CD4-positive, alpha-beta T cell (primary cell): ENCODE measurements at places on chromosomes 2 and 18.
A peak's percentile ranks its signal among the peaks of the same experiment; 100 is the strongest.

GRCh38 chr2:219530048-219530963 lies 13.3 kb downstream of the CHPF start:
- peak; percentile 82 for DNase-seq

GRCh38 chr2:174794851-174795374 lies 30.6 kb upstream of the CHRNA1 start:
- no peak for DNase-seq

DNA sequence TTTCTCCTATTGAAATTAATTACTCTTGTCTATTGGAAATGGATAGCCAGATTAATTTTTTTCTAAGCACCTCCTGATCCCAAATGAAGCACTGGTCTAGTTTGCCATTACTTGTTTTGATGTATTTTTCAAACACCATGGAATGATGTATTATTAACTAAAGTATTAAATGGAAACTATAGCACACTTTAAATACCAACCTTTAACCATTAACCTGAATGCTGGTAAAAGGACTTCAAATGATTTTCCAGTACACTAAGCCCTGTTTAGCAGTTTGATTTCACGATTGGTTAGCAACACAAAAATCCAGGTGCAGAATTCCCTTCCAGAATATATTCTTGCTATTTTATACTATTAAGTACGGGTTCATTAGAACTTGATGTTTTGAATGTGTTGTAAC lies 37.3 kb downstream of the COL4A3 start:
- no peak for DNase-seq

GRCh38 chr2:74895001-74895400 lies 61.1 kb downstream of the HK2 start:
- no peak for DNase-seq

DNA sequence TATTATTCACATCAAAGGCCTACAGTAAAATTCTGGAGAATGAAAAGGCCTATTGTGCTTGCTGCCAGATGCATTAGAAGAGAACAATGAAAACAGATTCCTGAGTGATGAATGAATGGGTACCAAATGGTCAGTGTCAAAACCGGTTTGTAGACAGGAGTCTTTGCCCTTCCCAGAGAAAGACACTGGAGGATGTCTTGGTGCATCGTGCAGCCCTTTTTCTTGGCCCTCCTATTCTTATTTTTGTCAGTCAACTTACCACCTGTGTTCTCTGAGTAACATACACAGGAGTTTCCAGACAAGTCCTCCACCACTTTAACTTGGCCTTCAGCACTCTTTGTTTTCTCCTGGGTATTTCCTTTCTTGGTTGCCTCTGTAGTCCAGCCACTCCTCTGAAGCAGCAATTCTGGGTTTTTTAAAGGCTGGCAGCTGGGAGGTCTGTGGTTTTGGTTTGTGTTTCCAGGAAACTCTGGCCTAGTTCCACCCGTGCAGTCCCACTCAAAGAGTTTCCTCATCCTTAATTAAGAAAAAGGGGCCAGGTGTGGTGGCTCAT lies 29.4 kb downstream of the PSTPIP2 start:
- DNase-seq = no peak

GRCh38 chr18:68803356-68803755 lies 5.5 kb downstream of the CCDC102B start:
- no peak for DNase-seq

DNA sequence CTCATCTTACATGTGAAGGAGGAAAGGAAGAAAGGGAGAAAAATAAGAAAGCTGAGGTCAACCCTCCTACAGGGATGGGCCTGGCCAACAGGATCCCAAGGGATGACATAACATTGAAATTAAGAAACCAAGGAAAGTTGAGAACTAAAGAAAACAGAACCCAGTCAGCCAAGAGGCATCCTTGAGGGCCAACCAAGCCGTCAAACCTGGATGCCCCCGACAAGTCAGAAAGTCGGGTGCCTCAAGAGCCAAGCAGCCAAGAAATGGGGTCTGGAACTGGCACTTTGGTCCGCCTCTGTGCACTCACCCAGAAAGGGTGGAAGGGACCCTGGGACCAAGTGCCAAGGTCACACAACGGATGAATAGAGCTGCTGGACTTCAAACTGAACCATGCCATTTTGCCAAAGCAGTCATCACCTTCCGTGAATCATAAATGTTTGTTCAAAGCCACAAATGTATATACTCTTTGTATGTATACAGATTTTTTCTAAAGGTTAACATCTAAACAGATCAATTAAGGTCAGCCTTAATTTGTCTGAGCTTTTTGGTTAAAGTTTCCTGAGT lies 27.0 kb upstream of the PTPN4 start:
- DNase-seq = no peak

- no peak for DNase-seq
Observed at GRCh38 chr2:176172007-176172894, 15.1 kb downstream of the HOXD3 start.

- no peak for DNase-seq
Observed at GRCh38 chr2:216745453-216745852, 50.1 kb upstream of the IGFBP5 start.

- no peak for DNase-seq
Observed at GRCh38 chr18:45039376-45039775, 358.7 kb downstream of the SETBP1 start.

DNA sequence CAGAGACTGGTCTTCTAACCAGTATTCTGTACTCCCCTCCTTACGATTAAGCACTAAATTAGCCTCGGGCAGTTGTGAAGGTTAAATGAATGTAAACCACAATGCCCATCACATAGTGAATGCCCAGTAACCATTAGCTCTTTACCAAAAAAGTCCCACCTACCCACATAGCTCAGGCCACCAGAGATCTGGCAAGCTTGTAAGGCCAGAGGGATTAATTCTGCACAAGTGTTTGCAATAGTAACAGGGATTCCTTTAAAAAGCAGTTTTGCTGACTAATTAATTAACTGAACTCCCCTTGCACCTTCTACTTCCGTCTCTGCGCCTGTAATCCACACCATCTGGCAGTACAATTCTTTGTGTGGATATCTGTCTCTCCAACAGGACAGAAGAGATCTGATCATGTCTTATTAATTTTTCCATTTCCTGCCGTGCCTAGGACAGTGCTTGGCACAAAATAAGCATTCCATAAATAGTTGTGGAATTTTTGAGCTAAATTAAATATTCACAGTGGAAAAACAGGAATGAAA lies 36.2 kb upstream of the IGFBP2 start:
- no peak for DNase-seq

DNA sequence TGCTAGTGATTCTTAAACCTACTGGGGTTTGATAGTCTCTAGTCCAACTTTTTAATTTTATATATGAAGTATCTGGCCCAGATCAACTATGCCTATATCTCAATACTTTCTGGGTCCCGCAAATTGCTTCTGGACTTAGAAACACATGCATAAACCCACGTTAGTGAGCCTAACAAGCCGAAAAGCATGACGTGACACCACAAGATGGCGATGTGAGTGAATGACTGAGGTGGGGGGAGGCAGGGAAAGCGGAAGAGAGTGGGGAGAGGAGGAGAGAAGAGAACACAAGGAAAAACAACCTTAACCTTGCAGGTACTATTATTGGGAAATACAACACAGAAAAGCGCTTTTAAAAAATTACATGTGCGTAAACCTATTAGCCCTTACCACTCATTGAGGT lies 13.8 kb downstream of the PDIA6 start:
- DNase-seq = no peak

DNA sequence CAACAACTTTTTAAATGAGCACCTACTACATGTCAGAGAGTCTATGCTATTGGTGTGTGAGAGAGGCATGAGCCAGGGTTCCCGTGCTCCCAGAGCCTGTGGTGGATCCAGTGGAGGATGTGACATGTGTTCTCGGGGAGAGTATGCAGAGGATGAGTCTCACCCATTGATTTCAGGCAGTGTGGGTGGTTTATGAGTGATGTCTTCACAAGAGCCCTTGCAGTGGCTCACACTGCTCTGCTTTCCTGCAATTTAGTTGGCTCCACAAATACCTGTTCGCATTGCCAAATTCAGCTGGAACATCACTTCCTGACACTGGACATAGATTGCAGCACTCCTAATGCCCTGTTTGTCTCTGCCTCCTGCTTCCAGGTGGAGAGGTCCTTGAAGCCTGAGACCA lies 243.6 kb upstream of the CXCR4 start:
- no peak for DNase-seq

DNA sequence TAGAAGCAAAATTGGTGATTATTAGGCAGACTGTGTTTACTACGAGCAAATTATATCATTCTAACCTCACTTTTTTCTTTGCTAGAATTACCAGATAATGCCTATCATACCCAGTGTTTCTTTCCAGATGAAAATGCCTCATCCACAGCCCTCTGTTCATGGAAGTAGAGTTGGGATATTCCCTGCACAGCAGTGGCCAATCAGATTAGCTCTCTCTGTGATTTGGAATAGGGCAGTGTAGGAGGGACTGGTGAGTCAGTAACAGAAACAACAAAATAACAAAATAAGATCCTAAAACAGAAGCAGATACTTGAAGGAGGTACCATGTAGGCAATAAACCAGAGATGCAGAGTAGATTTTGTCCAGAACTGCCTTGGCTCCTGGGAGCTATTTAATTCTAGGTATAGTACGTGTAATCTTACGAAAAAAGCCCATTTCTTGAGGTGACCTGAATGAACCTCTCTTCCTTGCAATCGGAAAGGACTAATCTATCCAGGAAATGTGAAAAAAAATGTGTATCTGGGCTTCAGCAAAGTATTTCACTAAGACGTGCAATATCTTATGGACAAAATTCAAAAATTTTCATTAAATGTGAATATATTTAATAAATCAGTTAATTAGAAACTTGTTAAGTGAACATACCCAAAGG lies 18.4 kb upstream of the TMEM17 start:
- no peak for DNase-seq

GRCh38 chr18:25435149-25435782 lies 83.3 kb upstream of the ZNF521 start:
- no peak for DNase-seq

GRCh38 chr2:242040681-242041080 lies 171.2 kb downstream of the RTP5 start:
- DNase-seq = no peak

DNA sequence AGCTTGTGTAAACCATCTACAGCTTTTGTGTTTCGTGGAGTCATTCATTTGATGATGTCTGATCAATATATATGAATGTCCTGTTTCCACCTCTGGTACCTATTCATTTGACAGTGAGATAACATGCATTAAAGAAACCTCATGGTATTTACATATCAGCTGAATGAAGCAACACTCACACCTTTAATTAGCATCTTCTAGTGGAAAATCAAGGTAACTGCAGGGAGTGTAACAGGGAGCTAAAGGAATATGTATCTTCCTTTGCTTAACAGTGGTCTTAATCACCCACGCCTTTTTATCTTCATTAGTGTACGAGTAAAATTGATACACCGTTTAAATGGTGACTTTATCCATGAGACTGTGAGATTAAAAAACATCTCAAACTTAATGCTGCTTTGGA lies 15.6 kb downstream of the SLC39A10 start:
- no peak for DNase-seq

DNA sequence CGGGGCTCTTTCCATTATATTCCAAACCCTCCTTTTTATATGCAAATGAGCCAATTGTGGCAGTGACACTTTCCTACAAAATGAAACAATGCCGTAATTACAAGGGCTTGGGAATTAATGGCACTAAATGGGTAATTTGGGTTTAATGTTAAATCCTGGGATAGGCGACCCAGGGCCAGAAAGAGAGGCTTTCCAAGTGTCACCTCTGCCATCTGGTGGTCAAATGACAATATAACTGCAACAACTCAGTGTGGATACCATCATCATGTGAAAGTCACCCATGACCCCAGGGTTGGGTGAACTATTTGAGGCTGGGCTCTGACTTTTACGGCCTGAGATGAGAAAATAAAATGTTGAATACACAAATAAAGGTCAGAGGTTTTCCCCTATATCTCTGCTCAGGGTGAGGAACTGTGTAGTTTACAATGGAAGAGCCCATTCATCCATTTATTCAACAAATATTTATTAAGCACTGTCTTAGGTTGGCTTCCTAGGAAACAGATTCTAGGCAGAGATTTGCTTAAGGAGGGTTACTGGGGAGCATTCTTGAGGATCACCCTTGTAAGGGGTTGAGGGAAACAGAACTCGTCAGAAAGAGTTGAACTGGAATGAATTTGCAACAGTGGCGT lies 13.6 kb upstream of the THADA start:
- no peak for DNase-seq

GRCh38 chr18:11553098-11553940 lies 56.1 kb upstream of the SLC35G4 start:
- peak; percentile 25 for DNase-seq

GRCh38 chr18:79283131-79283810 lies 112.5 kb upstream of the NFATC1 start:
- no peak for DNase-seq

- DNase-seq = no peak
Observed at GRCh38 chr2:23824777-23825212, 102.1 kb downstream of the ATAD2B start.

GRCh38 chr18:46040033-46040746 lies 31.9 kb downstream of the PSTPIP2 start:
- no peak for DNase-seq

GRCh38 chr2:66574701-66575624 lies 140.0 kb downstream of the MEIS1 start:
- no peak for DNase-seq

- DNase-seq = no peak
Observed at GRCh38 chr2:161117506-161117905, 42.7 kb upstream of the TANK start.

DNA sequence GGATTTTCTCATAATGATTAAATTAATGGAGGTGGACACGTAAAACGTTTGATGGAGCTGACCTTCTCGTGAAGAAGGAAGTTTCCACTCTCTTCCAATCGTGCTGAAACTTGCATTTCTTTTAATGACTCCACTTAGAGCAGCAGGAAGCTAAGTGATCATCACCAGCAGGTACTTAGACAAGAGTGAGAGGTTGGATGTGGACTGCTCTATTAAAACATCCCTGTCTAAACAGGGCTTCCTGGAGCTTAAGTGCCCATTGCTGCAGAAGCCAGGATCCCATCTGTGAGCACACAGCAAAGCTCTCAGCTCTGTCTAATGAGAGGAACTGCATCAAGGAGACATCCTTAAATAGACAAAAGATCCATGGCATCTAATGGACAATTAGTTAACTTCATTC lies 1539.5 kb upstream of the CELF4 start:
- no peak for DNase-seq

GRCh38 chr2:69946351-69947324 lies 14.8 kb downstream of the ASPRV1 start:
- peak; percentile 48 for DNase-seq

GRCh38 chr18:832085-832681 lies 20.1 kb upstream of the YES1 start:
- DNase-seq = no peak

- DNase-seq = no peak
Observed at GRCh38 chr2:186883666-186884065, 34.7 kb upstream of the ZSWIM2 start.

GRCh38 chr2:142325870-142326269 lies 195.1 kb upstream of the LRP1B start:
- no peak for DNase-seq

GRCh38 chr18:49858309-49859020 lies 45.1 kb upstream of the ACAA2 start:
- DNase-seq = peak; percentile 66

DNA sequence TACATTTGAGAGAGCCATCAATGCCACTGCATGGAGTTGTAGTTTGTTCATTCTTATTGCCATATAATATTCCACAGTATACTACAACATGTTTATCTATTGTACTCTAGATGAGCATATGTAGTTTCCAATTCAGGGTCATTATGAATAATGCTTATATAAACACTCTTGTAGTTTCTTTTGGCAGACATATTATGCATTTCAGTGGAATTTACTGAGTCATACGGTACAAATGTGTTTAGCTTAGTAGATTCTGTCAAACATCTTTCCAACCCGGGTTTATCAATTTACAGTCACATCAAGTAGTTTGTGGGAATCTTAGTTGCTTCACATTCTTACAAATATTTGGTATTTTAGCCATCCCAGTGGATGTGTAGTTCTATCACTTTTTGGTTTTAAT lies 161.1 kb downstream of the KCNH7 start:
- no peak for DNase-seq
